ENCODE measurements at places on chromosomes 2 and 18.
A peak's percentile ranks its signal among the peaks of the same experiment; 100 is the strongest.

DNA sequence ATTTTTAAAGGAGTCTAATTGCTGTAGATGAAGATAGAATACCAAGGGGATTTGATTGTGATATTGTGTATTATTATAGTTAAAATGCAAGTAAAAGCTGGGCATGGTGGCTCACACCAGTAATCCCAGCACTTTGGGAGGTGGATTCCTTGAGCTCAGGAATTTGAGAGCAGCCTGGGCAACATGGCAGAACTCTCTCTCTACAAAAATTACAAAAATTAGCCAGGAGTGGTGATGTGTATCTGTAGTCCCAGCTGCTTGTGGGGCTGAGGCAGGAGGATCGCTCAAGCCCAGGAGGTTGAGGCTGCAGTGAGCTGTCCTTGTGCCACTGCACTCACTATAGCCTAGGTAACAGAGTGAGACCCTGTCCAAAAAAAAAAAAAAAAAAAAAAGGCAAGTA is 687.0 kb downstream of the NUP35 start:
- no peak for DNase-seq

DNA sequence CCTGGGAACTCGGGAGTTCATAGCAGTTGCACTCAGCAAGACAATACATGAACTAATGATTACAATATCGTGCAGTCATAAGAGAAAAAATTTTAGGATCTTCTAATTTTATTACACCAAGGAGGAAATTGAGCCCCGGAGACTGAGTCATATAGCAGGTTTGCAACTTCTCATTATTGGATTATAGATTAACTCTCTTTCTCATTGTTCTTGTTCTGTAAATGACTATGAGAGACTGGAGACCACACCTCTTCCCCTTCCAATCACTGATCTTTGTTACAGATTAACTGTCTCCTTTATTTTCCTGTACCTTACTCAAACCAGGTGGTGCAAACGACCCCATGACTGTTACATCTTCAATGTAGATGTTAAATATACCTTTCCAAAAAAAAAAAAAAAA is 435.8 kb upstream of the DDX18 start:
- DNase-seq = no peak

GRCh38 chr2:127609031-127609751 is 36.8 kb upstream of the GPR17 start:
- no peak for DNase-seq

DNA sequence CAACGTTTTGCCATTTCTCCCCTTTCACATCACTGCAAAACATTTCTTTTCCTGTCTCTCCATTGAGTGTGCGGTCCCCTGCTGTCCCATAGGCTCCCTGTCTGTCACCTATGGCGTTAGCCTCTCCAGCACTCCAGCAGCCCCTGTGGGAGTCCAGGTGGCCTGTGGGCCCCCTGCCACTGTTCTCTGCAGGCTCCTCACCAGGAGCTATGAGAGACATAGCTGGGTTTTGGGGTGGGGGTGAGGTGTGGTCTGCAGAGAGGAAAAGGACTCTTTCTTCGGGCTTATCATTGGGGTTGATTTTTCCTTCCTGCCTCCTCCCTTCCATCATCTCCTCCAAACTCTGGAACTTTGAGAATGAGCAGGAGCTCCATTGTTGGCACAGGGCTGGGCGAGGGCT is 36.1 kb upstream of the IGFBP5 start:
- no peak for DNase-seq

DNA sequence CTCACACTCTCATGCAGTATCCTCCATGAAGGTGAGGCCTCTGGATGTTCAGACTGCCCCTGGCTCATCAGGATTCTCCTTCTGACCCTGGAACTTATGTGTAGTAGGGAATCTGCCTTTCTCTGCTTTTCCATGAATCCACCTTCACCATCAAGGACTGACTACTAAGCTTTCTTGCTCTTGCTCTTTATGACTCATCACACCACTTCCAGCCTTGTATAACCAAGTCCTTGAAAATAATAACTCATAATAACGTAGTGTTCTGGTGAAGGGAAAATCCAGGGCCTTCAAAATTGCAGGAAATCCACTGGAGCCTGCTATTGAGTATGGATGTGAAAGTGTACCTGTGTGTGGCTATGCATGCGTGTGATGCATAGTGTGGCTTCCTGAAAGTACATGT is 11.3 kb upstream of the KCNS3 start:
- no peak for DNase-seq

DNA sequence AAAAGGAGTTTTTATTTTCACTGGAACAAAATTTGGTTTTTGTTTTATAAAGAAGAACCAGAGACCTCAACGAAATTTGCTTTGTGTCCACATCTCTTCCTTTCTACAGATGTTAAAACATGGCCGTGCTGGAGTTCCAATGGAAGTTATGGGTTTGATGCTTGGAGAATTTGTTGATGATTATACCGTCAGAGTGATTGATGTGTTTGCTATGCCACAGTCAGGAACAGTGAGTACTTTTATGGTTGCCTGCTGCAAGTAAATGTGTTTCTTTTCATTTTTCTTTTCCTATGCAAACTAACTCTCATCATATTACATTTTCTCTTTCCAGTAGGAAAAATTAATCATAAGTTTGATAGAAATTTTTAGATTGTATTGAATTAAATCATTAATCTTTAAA is 48.4 kb upstream of the TBR1 start:
- DNase-seq = no peak

DNA sequence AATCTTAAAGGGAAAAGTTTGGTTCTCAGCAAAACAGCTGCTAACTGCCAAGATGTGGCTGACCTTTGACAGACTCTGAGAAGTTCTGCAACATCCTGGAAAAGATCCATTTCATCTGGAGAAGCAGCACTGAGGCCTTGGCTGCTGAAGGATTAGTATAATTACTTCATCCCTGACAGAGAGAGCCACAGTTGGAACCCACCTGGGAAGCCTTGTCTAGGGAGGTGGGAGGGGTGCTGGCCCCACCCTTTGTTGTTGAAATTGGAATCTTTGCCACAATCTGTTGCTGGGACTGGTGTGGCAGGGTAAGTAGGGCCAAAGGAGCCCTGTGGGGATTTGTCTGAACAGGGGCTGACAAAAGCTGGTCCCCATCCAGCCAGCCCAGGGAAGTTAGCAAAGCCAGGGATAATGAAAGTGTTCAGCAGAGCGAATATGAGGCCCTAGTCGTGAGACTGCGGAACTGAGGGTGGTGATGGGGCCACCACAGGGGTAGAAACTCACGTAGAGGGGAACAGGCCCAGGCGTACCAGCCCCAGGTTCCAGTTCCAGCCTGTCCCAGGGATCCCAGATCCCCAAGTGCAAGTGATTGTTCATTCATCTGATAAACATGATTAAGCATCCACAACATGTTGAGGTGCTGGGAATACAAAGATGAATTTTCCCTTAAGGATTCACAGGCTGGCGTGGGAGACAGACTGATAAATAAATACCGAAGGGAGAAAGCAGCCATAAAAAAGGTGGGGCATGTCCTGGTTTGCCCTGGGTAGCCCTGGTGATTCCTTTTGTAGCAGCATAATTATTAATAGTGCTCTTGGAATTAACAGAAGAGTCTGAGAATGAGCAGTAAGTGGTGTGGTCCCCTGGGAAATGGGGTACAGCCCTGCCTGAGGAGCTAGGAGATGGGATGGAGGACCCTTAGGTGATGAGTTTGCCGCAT is 60.0 kb downstream of the MYO1B start:
- DNase-seq = no peak

DNA sequence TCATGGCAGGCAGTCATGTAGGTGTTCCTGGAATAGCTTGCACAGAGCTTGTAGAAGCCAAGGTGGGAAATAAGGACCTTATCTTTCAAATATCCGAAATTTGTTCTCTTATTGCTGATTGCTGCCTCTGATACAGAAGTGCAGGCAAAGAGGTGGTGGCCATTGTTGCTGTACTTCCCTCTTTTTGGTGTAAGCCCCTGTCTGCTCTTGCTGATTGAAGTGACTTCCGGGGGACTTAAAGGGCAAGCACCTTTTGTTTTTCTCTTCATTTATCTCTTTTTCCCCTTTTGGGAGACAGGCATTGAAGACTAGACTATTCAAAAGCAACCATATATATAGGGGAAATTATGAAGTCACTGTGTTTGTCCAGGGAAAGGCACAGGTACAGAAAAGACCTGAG is 131.6 kb upstream of the OTX1 start:
- DNase-seq = no peak

GRCh38 chr2:99597616-99598015 is 107.8 kb upstream of the REV1 start:
- DNase-seq = no peak

GRCh38 chr2:240199133-240199870 is 58.8 kb upstream of the OTOS start:
- no peak for DNase-seq

- DNase-seq = no peak
Measured at GRCh38 chr2:101986376-101986775, 5.4 kb upstream of the IL1R2 start.

- DNase-seq = no peak
Measured at GRCh38 chr2:23791030-23791429, 135.9 kb downstream of the ATAD2B start.

DNA sequence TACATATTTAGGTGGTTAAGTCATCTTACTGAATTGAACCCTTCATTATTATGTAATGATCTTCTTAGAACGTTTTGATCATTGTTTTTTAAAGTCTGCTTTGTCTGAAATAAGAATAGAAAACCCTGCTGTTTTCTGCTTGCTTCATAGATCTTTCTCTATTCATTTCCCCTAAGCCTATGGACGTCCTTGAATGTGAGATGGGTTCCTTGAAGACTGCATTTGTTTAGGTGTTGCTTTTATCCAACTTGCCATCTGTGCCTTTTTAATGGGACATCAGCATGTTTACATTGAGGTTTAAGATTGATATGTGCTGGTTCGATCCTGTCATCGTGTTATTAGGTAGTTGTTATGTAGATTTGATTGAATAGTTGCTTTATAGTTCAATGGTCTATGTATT is 95.4 kb downstream of the SNTG2 start:
- no peak for DNase-seq

DNA sequence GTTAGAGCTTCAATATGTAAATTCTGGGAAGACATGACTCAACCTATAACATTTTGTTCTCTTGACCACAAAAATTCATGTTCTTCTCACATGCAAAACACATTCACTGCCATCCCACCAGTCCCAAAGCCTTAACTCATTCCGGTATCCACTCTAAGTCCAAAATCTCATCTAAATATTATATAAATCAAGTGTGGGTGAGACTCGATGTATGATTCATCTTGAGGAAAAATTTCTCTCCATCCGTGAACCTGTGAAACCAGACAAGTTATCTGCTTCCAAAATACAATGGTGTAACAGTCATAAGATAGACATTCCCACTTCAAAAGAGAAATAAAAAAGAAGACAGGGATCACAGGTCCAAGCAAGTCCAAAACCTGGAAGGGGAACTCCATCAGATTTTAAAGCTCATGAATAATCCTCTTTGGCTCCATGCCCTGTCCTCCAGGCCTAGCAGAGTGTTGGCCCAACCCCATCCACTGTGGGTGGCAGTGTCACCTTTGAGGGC is 101.3 kb downstream of the RAD51AP2 start:
- DNase-seq = no peak

DNA sequence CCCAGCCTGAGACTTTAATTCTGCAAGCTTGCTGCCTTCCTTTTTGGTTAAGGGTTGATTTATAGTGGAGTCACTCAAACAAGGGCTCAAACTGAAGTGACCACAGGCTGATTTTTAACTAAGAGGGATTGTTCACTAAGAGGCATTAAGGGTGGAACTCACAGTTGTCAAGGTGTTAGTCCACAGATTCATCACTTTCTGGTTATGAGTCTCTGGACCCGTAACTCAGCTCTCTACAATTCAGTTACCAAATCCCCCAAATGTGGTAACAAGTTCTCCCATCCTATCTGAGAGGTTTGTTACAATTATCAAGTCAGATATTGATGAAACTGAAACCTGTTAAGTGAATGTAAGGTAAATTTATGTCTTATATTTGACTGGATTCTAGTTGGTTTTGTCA is 185.9 kb upstream of the KLHL14 start:
- DNase-seq = no peak

DNA sequence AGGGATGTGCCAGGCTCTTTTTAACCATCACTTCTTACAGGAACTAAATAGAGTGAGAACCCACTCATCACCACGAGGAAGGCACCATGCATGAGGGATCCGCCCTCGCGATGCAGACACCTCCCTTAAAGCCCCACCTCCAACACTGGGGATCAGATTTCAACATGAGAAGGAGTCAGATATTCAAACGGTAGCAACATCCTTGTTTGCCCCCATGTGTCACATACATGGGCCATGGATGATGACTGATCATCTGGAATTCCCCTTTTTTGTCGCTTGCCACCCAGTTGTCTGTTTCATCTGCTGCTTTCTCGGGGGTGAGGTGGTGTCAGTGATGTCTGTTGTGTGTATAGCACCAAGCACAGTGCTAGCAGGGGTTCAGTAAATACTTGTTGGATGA is 57.9 kb downstream of the NCK2 start:
- DNase-seq = peak; percentile 66

GRCh38 chr2:196987649-196988364 is 61.3 kb upstream of the PGAP1 start:
- no peak for DNase-seq

GRCh38 chr2:143551971-143552650 is 422.9 kb downstream of the ARHGAP15 start:
- no peak for DNase-seq

DNA sequence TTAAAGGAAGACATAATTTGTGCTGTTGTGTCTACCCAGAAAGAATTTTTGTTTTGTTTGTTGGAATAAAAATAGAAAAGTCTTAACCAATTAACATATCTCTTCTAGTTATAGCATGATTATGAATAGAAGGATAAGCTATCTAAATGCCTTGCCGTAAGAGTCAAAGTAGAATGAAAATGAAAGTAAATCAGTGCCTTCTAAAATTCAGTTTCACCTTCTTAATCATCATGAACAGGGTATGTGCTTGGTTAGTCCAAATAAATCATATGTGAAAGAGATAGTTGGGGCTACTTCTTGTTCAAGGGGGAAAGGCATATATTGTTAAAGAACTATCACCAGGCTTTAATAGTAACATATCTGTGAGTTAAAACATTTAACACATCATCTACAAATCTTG is 91.5 kb downstream of the GULP1 start:
- DNase-seq = no peak

- DNase-seq = no peak
Measured at GRCh38 chr18:31120594-31120993, 18.4 kb upstream of the DSC2 start.

DNA sequence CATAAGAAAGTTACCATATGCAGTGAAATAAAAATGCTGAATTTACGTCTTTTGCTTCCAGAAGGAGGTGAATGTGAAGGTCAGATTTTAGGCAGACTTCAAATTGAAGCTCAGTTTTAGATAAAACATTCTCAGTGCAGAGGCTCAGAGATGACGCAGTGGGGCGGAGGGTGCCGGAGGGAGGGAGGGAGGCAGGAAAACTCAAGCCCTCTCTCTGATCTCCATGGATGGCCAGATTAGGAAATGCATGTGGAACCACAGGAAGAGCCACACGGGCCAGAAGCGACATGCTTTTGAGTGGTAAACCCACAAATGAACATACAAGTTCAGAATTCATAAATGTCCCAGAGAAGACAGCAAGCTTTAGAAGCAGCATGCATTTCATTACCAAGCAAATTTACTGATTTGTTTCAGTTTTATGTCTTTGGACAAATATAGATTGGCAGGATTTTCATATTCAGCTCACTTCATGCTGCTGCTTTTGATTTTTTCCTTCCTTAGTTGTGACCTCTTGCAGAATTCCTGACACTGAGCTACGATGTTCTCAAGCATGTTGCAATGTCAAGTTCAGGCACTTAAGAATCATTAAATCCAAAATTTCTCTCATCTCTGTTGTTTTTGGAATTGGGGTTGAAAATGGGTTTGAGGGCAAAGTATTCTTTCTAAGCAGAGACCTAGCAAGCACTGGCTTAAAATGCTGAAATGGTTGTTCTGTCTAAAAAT is 29.7 kb upstream of the APCDD1 start:
- no peak for DNase-seq
